Stimulated activated CD8-positive, alpha-beta memory T cell treated with anti-CD3 and anti-CD28 coated beads, Interleukin-7, amount 100 ng/mL, for 1 hour (primary cell): ENCODE measurements at places on chromosomes 7 and 10.

GRCh38 chr7:93039786-93040185 is 78.0 kb downstream of the SAMD9 start:
- DNase-seq, result no peak

DNA sequence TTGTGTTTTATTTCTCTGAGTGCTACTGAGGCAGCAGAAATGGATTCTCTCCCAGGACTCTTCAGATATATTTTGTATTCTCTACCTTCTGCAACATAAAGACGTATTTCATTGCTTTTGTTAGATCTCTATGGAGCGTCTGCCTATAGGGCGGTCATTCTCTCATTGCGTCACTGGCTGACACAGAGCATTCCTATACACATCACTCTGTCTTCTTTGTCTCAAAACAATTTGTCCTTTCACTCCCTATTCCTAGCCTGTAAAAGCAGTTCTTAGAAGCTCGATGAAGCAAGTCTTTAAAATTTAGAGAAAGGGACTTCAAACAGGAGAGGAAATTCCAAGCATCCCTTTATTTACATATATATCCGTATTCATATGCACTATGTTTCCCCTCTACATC is 120.6 kb downstream of the CPED1 start:
- DNase-seq, result no peak

DNA sequence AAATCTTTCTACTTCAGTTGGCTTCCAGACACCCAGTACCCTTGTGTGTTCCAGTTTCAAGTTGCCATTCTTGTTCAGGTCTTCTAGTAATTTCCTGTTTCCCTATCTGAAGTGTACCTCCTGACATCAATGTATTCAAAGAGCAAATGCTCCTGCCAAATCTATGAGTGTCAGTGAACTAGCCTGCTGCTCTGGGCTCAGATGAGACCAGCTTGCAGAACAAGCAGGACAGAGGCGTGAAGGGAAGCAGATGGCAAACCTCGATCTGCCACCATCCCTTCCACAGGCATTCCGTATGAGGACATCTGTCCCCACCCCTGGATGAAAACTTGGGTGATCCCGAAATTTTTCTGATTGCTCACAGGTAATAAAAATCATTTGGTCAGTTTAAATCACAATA is 4.4 kb upstream of the MPP7 start:
- no peak for DNase-seq

GRCh38 chr7:108808549-108809266 is 239.0 kb downstream of the DNAJB9 start:
- no peak for DNase-seq

GRCh38 chr10:60450291-60450690 is 60.6 kb upstream of the ANK3 start:
- no peak for DNase-seq

- no peak for DNase-seq
These were observed 8.9 kb downstream of the LRRTM3 start for GRCh38 chr10:66934711-66935110.

- DNase-seq, result no peak
These were observed 14.0 kb downstream of the PTF1A start for GRCh38 chr10:23205972-23206642.

DNA sequence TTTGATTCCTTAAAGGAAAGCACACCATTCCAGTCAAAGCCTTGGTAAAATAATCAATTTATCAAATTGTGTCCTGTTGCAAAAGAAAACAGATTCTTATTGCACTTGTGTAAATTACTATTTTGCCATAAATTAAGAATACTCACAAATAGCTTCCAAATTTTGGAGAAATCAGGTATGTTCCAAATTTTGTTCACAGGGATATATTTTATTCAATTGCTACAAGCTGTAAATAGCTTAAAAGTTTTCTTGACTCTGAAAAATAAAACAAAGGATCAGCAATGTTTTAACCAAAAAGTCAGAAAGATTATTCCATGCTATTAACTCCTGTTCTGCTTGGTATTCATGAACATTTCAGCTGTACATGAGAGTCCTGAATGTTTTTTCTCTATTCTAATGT is 47.4 kb upstream of the CHST3 start:
- no peak for DNase-seq

GRCh38 chr10:19578571-19578970 is 237.7 kb upstream of the PLXDC2 start:
- DNase-seq, result no peak

DNA sequence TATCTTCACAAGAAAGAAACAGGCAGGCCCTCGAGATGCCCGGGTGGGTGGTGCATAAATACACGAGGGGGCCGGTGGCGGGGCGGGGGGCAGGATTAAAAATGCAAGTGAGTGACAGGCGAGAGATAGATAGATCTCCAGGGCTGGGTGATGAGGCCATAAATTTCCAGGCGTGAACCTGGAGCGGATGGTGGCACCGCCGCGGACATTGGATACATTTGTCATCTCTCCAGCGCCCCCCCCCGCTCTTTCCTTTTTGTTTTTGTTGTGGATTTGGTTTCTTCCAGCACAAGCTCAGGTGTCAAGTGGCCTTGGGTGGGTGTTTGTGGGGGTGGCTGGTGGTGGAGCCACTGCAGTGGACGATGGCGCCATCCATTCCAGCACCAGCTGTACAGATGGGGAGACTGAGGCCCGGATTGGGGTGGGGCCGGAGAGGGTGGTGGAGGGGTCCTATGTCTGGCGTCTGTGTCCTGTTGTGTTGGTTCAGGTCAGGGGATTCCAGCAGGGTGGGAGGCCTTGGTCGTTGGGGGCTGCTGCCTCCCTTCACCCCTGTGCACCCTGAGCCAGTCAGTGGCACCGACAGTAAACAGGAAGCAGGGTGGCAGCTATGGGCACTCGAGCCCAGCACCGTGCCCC is 2.9 kb downstream of the ELFN1 start:
- no peak for DNase-seq

DNA sequence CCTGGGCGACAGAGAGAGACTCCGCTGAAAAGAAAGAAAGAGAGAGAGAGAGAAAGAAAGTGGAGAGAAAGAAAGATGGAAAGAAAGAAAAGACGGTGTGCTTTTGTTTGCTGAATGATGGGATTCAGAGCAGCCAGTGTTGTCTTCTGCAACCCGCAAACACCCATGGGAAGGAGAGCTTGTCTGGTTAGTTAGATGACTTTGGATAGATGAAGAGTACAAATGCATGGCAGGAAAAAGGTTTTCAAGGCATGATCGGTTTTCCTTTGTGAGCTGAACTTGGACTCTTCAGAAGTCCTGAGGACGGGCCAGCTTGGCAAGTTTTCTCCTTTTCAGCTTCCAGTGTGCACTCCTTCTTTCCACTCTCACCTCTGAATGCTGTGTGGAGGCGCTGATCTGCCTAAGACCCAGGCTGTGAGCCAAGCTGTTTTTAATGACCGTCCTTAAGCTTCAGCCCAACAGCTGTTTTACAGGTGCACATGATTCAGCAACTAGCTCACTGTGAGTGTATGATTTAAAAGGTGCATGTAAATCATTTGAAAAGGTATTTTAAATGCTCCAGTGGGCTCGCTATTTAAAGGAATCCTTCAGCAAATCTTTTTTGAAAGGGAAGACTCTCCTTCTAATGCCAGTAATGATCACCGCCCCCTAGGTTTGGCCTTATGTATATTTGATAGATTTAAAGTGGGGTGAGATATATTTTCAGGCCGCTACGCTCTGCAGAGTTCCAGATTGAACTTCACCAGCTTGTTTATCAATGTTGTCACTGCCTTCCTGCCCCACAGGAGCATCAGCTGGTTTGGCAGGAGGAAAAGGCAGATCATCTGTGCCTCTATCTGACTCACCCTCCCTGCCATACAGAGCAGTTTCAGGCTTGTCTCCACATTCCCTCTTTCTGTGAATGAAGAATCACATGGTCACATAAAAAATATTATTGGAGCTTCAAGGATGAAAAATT is 115.0 kb downstream of the PLXDC2 start:
- DNase-seq, result no peak

- DNase-seq, result no peak
These were observed 767 bp downstream of the TACR2 start for GRCh38 chr10:69415951-69416350.

DNA sequence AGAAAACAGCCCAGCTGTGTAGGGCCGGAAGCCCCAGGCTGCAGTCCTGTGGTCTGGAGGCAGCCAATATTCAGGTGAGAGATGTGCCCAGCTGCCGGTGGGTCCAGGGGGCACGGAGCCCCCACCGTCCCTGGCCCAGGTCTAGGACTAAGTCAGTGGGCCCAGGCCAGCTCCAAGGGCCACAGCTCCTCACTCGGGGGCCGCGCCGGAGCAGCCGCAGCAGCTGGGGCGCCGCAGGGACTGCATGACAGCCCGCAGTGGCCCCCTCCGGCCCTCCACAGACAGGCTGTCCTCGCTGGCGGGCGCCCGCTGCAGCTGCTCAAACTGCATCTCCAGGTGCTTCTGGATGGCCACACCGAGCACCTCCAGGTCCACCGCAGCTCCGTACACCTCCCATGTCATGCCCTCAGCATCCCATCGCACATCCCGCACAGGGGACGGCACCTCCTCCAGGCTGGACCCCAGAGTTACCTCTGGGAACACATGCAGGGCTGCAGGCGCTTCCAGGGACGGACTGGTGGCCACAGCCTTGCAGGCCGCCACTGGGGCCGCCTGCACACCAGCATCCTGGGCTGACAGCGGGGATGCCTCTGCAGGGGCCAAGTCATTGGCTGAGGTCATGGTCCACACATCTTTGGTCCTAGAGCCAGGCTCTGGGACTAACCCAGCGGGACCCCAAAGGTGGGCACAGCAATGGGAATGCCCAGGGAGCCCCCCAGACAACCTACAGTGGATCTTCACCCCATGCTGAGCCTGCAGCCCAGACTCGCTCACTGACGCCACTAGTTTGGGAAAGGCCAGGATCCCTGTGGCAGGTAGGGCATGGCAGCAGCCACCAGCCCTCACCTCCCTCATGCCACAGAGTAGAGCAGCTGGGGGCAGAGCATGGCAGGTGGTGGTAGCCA is 7.0 kb downstream of the GPRIN2 start:
- no peak for DNase-seq

- no peak for DNase-seq
These were observed 9.7 kb downstream of the MDFIC start for GRCh38 chr7:114931656-114932011.

DNA sequence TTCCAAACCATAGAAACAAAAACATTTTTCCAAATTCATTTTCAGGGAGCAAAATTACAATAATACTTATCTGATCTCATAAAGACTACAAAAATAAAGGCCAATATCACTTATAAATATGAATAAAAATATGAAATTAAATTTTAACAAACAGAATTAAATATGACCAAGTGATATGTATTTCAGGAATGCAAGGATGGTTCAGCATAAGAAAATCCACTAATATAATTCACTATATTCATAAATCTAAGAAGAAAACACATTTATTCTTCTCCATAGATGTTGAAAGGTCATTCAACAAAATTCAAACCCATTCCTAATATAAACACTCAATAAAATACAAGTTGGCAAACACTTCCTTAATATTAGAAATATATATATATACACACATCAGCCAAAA is 115.2 kb upstream of the TMEM168 start:
- DNase-seq, result no peak
